ENCODE measurements at places on chromosomes 16 and 17.

- no peak for DNase-seq
Observed at GRCh38 chr17:28472871-28473497, 460 bp upstream of the SLC13A2 start.

- no peak for DNase-seq
Observed at GRCh38 chr17:62778990-62779681, 29.0 kb downstream of the MARCHF10 start.

- DNase-seq, result no peak
Observed at GRCh38 chr16:48053418-48053745, 102.4 kb downstream of the ABCC12 start.

- no peak for DNase-seq
Observed at GRCh38 chr16:31505483-31505882, 2.7 kb downstream of the RUSF1 start.

GRCh38 chr16:72959301-72959996 is 88.5 kb downstream of the ZFHX3 start:
- no peak for DNase-seq

GRCh38 chr16:84746875-84747274 is 47.1 kb downstream of the USP10 start:
- DNase-seq, result no peak

- DNase-seq, result no peak
Observed at GRCh38 chr16:66228792-66229191, 137.7 kb upstream of the CDH5 start.

DNA sequence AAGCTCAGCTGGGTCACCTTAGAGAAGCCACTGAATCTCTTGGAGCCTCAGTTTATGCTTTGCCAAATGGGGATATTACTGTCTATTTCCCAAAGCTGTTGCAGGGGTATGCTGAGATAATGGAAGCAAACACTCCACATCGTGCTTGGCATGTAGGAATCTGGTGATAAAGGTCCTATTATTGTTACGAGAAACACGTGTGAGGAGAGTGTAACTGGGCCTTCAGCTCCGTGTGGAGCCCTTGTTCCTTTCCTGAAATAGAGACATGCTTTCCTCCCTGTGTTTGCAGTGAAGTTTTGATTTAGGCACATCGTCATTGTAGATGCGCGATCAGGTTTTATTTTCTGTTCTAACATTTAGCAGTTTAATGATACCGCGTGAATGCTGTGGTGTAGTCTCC is 292.4 kb downstream of the CPPED1 start:
- DNase-seq, result no peak

GRCh38 chr17:11852912-11853311 is 144.4 kb downstream of the ZNF18 start:
- DNase-seq, result no peak

- no peak for DNase-seq
Observed at GRCh38 chr16:85098565-85098964, 13.7 kb downstream of the CIBAR2 start.

DNA sequence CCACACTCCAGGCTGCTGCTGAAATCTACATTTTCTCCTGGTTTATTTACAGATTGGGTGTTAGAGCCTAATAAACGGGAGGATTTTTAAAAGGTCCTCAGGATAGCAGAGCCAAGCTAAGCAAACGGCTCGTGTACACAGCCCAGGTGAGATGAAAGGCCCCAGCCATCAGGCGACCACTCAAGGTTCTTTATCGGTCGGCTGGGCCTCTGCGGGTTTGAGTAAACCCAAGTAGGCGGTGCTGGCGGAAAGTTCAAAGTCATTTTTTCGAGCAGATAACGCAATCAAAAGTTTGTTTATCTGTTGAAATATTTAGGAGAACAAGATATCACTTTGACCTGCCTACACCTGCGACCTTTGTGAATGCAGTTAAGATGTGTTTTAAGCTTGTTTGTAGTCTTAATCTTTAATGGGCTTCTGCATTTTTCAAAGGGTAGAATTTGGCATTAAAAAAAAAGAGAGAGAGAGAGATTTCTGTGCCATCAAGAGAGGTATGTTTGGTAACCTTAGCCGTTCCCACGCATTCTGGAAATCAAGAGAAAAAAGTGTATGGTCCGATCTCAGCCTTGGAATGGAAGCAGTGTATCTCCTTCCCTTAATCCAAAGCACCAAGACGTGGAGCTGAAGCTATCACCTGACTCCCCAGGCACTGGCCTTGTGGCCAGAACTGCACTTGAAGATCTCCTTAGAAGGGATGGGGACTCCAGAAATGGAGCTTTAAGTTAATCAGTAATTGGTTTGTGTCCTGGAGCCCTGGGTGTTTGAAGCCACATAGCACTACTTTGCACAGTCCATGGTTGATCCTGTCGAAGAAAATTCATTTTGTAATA is 301.7 kb upstream of the IRX5 start:
- DNase-seq, result no peak

- DNase-seq, result no peak
Observed at GRCh38 chr17:47879028-47879585, 16.9 kb upstream of the SP2 start.

DNA sequence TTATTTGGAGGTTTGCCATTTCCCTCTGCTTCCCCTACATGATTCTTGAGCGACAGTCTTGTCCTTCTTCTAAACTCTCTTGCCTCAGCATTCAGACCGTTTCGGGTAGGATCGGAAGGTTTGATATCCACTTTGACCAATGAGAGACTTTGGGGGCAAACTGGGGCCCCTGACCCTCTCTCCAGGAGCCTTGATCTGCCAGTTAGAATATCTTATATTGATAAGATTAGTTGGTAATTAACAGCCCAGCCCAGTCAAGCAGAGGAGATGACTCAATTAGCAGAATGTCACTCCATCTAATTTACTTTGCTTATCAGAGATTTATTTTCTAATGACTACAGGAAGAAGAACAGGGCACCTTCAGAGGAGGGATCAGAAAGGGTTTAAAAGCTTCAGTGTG is 532.8 kb downstream of the XYLT1 start:
- DNase-seq, result no peak

DNA sequence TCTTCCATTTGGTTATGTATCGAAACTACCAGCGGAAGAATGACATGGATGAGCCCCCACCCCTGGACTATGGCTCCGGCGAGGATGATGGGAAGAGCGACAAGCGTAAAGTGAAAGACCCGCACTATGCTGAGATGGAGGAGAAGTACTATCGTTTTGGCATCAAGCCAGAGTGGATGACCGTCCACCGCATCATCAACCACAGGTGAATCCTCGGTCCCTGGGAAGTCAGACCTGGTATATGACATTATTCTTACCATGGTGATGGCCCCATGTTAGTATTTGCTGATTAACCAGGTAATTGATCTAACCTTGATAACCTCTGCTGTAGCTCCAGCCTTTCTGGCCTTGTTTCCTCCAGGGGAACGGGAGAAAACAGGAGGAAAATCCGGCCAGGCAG is 8.5 kb downstream of the CHD3 start:
- DNase-seq, result peak; percentile 39

GRCh38 chr16:15954814-15955151 is 5.4 kb downstream of the ABCC1 start:
- no peak for DNase-seq

- DNase-seq, result peak; percentile 67
Observed at GRCh38 chr17:57455063-57455914, 199.0 kb downstream of the MSI2 start.

- DNase-seq, result no peak
Observed at GRCh38 chr17:41419716-41420115, 4.7 kb downstream of the KRT37 start.

DNA sequence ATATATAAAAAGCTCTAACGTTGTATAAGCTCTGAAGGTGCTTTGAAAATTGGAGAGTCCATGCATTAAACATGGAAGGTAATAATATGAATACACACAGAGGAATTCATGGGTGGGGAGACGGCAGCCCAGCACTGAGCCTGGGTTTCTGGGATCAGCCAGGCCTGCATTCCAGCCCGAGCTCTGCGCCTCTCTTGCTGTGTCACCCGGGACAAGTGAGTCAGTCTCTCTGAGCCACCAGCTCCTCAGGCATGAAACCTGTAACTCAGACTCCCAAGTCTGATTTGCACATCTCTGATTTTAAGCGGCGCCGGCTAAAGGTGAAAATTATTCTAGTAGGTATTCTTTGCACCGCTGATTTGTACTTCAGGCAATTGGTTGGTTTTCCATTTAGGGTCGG is 238.8 kb downstream of the MRTFB start:
- no peak for DNase-seq

GRCh38 chr16:84449156-84450140 is 55.0 kb downstream of the MEAK7 start:
- DNase-seq, result no peak

GRCh38 chr16:14109077-14109775 is 38.1 kb downstream of the MRTFB start:
- DNase-seq, result no peak

DNA sequence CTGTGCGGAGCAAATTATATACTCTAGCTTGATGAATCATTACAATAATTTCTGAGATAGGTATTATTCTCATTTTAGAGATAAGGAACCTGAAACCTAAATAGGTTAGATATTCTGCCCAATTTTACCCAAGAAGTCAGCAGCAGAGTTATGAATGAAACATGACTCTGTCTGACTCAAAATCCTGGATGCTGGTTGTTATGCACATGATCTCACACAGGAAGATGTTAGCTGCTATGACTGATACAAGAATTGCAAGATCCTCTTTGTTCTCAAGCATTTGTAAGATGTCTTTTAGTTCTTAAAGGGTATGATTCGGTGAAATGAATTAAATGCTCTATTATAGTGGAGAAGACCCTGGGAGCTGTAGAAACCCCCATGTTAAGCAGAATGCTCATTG is 447.8 kb downstream of the KIF2B start:
- DNase-seq, result no peak

Data from activated CD8-positive, alpha-beta memory T cell treated with anti-CD3 and anti-CD28 coated beads, Interleukin-2, amount 50 U/mL, for 48 hours (primary cell).